ENCODE measurements at places on chromosomes 5 and 9.

DNA sequence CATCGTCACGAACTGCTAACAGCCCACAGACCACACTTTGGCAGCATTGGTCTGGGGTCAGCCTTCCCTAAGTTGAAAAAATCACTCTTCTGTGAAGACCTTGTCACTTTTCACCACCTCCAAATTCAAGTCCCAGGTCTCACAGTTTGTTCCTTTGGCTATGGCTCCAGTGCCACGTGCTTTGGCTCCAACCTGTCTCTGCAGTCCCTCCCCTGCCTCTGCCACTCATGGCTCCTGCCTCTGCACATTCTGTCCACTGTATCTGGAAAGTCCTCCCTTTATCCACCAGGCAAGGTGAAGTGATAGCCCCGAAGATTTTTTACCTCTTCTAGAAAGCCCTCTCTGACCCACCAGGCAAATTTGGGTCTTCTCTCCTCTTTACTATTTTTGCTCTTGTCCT, 5.3 kb downstream of the CKMT2 start:
- no peak for DNase-seq

DNA sequence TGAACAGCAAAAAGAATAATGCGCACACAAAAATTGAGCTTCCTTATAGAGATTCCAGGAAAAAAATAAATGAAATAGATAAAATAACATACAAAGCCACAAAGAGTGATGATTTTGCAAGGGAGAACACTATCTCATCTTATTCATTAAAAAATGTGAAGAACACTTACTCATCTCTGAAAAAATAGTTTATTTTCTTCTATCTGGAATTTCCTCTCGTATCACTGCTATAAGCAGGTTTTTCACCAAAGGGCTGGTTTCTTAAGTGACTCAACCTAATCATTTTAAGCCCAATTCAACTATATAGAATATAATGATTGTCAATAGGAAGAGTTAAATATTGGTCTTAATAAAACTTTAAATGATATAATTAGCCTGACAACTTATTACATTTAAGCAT, 504.9 kb downstream of the NR2F1-AS1 start:
- DNase-seq, result no peak

DNA sequence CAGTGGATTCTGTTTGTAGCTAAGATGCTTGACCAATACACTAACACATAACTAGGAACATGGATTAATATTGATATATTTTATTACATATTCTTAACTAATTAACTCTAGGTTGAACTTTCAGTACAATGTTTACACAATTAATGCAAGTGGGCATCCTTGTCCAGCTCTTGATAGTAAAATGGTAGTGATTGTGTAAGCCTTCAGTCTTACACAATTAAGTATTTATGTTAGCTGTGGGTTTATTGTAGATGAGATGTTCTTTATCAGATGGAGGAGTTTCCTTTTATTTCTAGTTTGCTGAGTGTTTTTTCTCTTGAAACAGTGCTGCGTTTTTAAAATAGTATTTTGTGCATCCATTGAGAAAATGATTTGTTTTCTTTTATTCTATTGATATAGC, 1210.8 kb downstream of the CDH12 start:
- DNase-seq, result no peak

DNA sequence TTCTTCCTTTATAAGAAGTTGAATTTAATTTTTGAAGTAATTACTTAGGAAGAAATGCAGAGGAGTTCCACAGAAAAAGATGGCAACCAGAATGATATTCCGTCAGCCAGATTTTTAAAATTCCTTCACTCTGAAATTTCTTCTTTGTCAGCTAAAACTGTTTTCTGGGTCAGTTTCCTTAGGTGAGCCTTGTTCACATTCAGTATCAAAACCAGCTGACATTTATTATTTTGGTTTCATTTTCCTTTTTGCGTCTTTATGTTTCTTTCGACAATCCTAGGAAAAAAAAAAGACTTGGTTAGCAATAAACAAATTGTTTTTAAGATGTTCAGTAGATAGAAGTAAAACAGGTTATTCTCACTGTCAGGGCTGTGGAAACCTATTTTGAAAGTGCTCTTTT, 4.1 kb upstream of the IARS1 start:
- DNase-seq, result no peak

All from activated T-helper 9 cell treated with anti-CD3 and anti-CD28 coated beads, Interleukin-2, amount 50 U/mL, for 16 hours (primary cell).